Sigmoid colon (tissue), 7 donors: ENCODE measurements at places on chromosomes 5 and 9. TPM values are rescaled to one million over a fixed set of nuclear protein-coding genes. Genes with fewer than 3 reads are reported as not detected.

Gene GFI1B
- not detected for total RNA-seq

- DNase-seq = no peak
These were observed 18.3 kb downstream of the BTNL9 start for GRCh38 chr5:181058321-181058720.

GRCh38 chr5:1747803-1748085, 51.9 kb downstream of the MRPL36 start:
- peak; percentile 54 for DNase-seq

Gene PCDHGA8
- total RNA-seq = 7.8 TPM

Gene SLCO6A1
- not detected for total RNA-seq
